ENCODE measurements at places on chromosomes 6 and 20.

DNA sequence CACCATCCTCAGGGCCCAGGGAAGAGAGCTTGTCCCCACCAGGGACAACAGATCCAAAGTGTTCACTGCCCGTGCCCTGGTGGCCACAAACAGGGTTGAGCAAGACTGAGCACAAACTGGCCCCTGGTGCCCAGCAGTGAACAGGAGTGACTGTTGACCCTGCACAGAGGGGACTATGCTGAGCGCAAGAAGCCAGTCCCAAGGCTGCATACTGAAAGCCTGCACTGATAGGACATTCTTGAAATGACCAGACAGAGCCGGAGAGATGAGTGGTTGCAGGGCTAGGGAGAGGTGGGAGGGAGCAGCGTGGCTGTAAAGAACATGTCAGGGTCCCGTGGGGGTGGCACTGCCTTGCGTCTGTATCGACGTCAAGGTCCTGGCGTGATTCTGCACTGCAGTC lies 2.9 kb upstream of the FNDC11 start:
- no peak for DNase-seq

- DNase-seq, result peak; percentile 91
Measured at GRCh38 chr6:16947375-16948015, 154.4 kb upstream of the STMND1 start.

DNA sequence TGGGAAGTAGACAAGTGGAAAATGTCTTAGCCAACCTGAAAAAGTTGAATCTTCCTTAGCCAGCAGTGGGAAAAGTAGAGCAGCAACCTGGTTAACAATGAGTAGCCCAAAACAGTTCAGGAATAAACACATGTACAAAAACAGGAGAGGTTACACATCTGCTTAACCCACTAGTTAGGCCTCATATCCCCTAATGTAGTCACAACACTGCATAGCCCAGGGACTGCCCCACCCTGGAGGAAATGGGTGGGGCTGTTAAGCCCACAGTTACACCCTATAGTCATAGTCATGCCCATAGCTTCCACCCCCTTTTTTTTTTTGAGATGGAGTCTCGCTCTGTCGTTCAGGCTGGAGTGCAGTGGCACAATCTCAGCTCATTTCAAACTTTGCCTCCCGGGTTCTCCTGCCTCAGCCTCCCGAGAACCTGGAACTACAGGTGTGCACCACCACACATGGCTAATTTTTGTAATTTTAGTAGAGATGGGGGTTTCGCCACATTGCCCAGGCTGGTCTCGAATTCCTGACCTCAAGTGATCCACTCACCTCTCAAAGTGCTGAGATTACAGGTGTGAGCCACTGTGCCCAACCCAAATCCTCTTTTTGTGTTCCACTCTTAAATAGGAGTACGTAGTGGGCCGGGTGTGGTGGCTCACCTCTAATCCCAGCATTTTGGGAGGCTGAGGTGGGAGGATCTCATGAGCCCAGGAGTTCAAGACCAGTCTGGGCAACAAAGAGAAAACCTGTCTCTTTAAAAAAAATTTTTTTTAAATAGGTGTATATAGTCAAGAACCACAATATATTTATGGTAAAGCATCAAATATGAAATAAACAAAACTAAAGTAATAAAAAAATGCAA lies 24.5 kb downstream of the ILRUN start:
- DNase-seq, result peak; percentile 74

- no peak for DNase-seq
Measured at GRCh38 chr20:63702751-63703470, 4.9 kb downstream of the ARFRP1 start.

DNA sequence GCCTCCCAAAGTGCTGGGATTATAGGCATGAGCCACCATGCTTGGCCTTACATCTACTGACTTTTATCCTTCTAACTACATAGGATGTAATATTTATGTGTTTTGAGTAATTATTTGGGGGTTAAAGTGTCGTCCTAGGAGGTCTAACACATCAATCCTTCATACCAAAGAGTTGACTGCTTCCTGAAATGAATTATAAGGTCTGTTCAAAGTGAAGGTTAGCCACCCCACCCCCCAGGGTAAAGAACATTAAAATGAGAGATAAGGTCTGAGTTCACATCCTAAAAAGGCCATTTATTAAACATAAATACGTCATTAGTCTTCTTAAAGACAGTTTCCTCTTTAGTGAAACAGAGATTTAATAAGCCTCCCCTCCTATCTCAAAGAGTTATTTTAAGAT lies 33.8 kb downstream of the TNFAIP3 start:
- DNase-seq, result no peak

- DNase-seq, result no peak
Measured at GRCh38 chr6:18209539-18210197, 54.4 kb downstream of the KDM1B start.

DNA sequence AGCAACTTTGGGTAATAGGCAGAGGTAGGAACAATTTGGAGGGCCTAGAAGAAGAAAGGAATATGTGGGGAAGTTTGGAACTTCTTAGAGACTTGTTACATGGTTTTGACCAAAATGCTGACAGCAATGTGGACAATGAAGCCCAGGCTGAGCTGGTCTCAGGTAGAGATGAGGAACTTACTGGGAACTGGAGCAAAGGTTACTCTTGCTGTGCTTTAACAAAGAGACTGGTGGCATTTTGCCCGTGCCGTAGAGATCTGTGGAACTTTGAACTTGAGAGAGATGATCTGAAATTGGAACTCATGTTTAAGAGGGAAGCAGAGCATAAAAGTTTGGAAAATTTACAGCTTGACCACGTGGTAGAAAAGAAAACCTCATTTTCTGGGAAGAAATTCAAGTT lies 28.3 kb upstream of the TMEM200A start:
- DNase-seq, result no peak

GRCh38 chr6:163420289-163420614 lies 5.7 kb downstream of the QKI start:
- no peak for DNase-seq

DNA sequence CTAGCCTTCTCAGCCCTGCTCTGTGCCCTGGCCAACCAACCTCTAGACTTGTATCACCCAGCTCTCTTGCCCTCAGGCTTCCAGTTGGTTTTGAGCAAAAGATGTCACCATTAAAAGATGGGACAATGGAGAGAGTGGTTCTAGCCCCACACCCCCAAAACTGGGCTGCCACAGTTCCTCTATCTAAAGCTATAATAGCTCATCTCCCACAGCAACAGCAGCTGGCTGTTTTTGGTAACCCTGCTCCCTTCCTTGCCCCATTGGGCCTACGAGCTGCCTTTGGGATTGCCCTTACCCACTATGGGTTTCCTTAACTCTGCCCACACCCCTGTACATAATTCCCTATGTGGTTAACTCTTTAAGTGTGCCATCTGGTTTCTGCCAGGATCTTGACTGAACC lies 7.6 kb upstream of the SRSF3 start:
- no peak for DNase-seq

- DNase-seq, result no peak
Measured at GRCh38 chr20:16385462-16385861, 187.8 kb downstream of the KIF16B start.
